D341Med (cell line): ENCODE measurements at places on chromosomes 12 and 14.
A peak's percentile ranks its signal among the peaks of the same experiment; 100 is the strongest.

DNA sequence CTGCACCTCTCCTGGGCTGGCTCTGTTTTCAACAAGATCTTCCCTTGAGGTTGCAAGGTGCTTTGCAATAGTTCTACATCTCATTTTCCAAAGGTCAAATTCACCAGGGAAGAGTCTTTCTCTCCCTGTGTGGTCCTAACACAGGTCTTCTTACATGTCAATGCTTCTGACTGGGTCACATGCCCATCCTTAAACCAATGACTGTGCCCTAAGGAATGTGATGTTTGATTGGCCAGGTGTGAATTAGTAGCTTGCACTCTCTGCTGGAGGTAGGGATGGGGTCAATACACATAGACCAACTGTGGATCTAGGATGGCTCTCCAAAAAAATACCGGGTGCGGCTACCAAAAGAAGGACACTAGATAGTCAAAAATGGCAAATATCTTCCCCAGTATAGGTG lies 19.9 kb upstream of the KCNK10 start:
- no peak for DNase-seq

DNA sequence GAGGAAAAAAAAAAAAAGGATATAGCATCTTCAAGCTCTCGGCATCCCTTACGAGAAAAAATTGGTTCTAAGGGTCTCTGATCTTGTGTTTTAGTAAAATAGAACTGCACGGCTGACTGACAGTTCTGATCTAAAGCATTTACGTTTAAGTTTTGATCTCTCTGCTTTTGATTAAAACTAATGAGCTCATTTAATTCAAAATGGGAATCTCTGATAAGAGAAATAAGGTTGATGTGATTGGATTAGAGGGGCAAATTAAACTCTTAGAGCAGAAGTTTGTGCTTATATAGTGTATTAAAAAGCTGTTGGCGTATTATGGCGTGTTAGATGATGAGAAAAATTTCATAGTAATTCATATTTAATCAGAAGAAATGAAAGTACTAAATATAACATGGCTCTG lies 217.6 kb downstream of the EGLN3 start:
- no peak for DNase-seq

DNA sequence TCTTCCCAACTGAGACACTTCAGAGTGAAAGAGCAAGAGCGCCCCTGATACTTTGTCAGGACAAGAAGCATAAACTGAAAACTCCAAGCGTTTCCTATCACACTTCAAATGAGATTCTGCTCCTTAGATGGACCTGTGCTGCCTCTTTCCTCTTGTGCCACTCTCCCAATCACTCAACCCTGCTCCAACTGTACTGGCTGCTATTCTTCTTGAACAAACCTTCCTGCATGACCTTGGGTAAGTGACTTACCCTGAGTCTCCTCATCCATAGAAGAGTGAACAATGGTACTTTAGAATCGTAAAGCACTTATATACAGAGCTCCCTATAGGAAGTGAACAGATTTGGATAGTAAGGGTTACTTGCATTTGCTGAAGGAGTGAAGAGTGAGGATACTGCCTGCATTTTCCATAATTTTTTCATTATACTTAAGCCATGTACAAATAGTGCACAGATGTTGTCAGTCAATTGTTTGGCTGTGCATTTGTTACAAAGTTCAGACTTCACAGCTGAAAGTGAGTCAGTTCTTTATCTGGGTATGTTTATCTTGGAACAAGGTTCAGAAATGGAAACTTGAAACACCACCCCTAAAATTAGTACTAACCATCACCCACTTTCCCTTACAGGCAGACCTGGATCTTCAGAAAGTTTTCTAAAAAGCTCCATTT lies 10.8 kb downstream of the MTERF2 start:
- DNase-seq = no peak

DNA sequence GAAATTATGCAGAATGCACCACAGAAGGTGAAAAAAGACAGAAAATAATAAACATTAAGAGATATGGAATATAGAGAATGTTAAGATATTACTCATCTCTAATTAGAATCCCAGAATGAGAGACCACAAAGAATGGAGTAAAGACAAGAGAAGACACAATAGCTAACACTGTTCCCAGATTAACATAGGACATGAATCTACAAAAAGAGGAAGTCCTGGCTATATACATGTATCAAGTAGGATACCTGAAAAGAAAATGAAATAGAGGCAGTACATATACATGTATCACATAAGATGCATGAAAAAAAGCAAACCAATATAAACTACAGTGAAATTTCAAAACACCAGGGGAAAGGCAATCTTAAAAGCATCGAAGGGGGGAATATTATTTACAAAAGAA lies 5.6 kb upstream of the EPS8 start:
- no peak for DNase-seq

GRCh38 chr12:131162113-131162512 lies 208.4 kb downstream of the ADGRD1 start:
- DNase-seq = no peak

GRCh38 chr14:59633486-59633885 lies 56.9 kb upstream of the CCDC175 start:
- DNase-seq = no peak

GRCh38 chr12:117662220-117662619 lies 300.8 kb upstream of the NOS1 start:
- no peak for DNase-seq

DNA sequence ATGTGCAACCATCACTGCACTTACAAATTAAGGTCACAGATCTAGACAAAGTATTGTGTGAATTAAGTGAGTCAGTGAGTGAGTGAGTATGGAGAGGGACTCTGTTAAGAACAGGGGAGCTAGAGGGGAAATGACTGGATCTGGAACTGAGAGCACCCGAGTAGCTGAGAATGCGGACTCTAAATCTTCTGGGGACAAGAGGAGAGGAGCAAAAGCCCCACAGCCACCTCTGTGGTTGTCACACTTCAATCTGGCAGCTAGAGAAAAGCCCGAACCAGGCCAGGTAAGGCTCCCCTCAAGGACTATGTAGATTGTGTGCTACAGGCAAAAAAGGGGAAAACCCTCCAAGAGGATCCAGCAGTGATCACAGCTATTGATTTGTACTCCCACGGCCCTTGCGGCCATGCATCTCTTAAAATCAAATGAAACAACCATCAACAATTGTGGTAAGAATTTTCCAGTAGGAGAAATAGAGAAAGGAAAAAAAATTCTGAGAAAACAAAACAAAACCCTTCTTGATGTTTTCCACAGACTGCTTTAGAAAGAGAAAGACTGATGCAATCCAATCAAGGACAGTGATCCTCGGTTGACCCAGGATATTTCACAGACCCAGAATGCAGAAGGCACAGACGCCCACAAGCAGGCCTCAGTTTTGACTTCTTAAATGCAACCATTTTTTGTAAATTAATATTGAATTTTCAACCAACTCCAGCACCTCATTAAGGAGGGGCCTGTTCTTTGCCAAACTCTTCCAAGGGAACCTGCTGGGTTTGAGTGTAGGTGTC lies 109.6 kb downstream of the SLC38A6 start:
- no peak for DNase-seq

- DNase-seq = no peak
Observed at GRCh38 chr14:20262642-20263128, 23.6 kb downstream of the OR11H4 start.

- no peak for DNase-seq
Observed at GRCh38 chr12:121489874-121490273, 90.0 kb downstream of the RNF34 start.

DNA sequence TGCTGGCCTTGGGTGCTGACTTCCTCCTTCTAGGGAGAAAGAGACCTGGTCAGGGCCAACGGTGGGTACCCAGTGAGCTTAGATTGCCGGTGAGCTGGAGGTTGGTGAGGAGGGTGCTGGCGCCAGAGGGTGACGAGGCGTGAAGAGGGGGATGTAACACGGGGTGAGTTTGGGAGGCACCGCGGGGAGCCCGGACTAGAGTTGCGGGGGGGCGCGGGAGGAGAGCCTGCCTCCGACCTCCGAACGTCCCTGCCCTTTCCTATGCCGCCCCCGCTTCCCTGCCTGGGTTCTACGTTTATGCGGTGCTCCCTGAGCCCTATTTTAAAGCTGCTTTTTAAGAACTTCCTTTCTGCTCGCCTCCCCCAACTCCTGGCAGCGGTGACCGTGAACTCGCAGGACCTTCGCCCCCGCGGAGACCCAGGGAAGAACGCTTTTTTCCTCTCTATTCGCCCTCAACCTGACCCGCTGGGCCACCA lies 18.6 kb downstream of the OR6S1 start:
- no peak for DNase-seq

GRCh38 chr14:93231129-93231979 lies 24.3 kb downstream of the UBR7 start:
- peak; percentile 72 for DNase-seq

DNA sequence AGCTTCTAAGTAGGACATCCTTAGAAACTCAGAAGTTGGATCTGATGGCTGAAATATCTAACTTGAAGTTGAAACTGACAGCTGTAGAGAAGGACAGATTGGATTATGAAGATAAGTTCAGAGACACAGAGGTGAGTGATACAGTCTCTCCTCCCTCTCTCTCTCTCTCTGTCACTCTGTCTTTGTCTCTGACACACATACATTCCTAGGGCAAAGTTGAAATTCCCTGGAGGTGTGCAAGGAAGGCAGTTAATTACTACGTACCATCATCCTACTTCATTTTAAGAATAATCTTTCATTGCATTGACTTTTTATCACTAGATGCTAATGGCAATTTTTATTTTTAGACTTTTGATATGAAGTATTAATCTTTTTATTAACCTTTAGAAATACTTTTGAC lies 46.2 kb upstream of the REP15 start:
- no peak for DNase-seq

DNA sequence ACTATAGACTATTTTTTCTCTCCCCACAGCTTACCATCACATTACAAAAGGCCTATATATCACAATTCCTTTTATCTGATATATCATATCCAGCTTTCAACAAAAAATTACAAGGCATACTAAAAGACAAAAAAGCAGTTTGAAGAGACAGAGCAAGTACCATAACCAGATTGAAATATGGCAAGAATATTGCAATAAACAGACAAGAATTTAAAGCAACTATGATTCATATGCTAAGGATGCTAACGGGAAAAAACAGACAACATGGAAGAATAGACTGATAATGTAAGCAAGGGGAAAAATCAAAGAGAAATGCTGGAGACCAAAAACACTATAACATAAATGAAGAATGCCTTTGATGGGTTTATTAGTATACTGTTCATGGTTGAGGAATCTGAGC lies 40.7 kb downstream of the LRP6 start:
- no peak for DNase-seq

- DNase-seq = no peak
Observed at GRCh38 chr12:34288963-34289345, 266.7 kb downstream of the ALG10 start.

- DNase-seq = no peak
Observed at GRCh38 chr12:1935700-1936378, 17.4 kb upstream of the CACNA2D4 start.

- peak; percentile 90 for DNase-seq
Observed at GRCh38 chr12:64824500-64825142, at the start of gene TBC1D30. TBC1D30 (plus strand) TSS chr12:64824647; CDS start chr12:64824880, 233 bp downstream.

- DNase-seq = peak; percentile 95
Observed at GRCh38 chr14:37197421-37198272, at the start of gene MIPOL1. MIPOL1 (plus strand) TSS chr14:37197937; CDS start chr14:37247889, 49,952 bp downstream.

DNA sequence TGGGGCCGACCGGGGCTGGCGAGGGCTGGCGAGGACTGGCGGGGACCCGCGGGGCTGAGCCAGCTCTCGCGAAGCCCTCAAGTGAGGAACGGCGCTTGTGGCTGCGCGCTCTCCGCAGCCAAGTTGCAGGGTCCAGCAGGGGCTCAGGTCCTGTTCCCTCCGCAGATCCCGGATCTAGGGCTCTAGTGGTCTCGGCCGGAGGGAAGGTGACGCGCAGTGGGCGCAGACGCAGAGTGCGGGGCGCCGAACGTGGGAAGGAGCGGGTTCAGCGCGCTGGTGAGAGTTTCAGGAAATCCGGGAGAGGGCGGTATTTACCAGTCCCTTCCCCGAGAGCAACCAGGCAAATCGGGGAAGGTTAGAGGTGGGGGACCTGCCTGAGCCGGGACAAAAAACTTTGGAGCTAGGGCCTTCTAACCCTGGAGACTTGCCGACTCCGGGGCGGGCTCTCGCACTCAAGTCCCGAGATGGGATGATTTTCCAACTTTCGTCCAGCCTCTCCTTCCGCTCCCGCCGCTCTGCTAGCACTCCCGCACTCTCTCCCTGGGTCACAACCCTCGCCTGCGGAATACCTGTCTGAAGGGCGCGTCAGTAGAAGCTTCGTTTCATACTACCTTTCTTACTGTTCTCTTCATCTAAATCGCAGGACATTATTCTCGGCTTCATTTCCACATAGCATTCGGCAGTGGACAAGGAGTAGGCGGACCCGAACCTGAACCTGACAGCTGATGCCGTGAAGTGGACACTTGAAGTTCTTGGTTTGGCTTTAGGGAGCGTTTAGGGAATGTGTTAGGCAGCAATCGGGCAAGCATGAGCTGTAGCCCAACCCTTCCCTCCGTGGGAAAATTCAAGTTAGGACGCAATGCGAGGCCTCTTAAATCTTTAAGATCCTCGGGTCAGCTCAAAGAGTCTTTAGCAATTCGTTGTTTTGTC lies 13.6 kb upstream of the PAX9 start:
- DNase-seq = peak; percentile 69

GRCh38 chr12:1517007-1517406 lies 77.4 kb downstream of the FBXL14 start:
- peak; percentile 40 for DNase-seq

GRCh38 chr12:19704966-19705365 lies 265.7 kb downstream of the AEBP2 start:
- DNase-seq = no peak

- no peak for DNase-seq
Observed at GRCh38 chr14:52366796-52367315, 52.7 kb downstream of the PTGER2 start.

DNA sequence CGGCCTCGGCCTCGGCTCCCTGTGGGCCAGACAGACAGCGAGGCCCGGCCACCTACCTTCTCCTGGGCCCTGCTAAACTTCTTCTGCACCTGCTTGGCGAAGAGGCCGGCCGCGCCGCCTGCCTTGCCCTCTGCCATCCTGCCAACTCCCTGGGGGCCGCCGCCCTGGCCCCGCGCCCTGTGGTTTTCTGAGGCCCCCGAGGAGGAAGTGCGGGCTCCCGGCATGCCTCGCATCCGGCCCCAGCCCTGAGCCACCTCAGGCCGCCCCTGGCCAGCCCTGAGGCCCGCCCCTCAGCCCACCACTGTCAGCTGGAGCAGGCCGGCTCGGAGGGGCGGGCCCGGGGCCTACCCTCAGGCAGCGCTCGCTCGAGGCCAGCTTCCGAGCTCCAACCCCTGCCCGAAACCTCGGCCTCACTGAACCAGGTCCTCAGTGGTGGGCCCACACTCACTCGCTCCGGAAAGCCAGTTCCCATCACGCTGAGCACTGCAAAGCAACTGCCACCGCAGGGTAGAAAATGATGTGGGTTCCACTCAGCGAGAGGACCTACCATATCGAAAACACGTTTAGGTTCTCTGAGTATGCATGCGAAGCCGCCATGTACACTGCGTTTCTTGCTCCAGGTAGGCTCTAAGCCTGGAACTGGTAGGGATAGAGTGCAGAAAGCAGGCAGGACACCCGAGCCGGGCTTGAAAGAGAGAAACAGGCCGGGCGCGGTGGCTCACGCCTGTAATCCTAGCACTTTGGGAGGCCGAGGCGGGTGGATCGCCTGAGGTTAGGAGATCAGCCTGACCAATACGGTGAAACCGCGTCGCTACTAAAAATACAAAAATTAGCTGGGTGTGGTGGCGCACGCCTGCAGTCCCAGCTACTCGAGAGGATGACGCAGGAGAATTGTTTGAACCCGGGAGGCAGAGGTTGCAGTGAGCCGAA lies at the start of gene BIN2:
Gene BIN2 (minus strand): TSS at position 209 of the 930 bp plus-strand sequence. CDS start 72 bp downstream, at position 137.
- DNase-seq = no peak
